ENCODE measurements at places on chromosomes 4 and X.
A peak's percentile ranks its signal among the peaks of the same experiment; 100 is the strongest.

DNA sequence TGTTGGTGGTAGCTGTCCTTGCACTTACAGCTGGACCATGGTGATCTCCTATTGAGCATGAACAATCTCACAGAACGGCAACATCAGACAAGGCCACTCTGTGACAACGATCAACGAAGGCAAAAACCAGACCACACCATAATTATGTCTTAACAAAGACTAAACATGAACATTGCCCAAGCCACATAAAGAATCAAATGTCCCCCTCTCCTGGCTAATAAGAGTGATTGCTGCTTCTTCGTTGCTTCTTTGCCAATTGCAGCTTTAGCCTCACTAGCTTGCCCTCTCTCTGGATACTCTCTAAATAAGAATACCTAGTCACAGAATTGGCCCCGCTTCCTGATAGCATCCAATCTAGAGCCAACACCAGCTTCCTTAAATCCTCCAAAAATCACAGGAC lies 41.5 kb upstream of the PGRMC1 start:
- DNase-seq: no peak

- DNase-seq: no peak
Measured at GRCh38 chr4:173191623-173192041, 23.0 kb downstream of the GALNT7 start.

DNA sequence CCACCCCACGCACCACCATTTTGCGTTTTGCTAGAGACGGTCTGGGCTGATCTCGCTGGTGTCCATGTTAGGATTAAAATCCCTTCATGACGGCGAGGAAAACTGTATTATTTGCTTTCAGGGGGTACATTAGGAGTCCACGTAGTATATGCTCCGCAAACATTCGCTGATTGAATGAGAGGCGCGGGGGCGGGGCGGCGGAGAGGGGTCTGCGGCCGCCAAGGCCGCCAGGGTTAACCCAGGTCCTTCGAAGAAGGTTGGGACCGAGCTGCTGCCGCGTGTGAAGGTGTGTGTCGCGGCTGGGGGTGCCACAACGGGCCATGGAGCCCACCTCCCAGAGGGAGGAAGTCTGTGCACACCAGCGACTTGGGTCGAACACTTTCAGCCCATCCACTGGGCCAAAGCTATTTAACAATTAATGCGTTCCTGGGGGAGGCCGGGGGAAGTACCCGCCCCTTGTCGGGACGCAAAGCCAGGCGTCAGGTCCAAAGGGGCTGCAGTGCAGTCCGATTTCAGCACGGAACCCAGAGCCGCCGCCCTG lies 6.4 kb upstream of the PITX2 start:
- DNase-seq: no peak

DNA sequence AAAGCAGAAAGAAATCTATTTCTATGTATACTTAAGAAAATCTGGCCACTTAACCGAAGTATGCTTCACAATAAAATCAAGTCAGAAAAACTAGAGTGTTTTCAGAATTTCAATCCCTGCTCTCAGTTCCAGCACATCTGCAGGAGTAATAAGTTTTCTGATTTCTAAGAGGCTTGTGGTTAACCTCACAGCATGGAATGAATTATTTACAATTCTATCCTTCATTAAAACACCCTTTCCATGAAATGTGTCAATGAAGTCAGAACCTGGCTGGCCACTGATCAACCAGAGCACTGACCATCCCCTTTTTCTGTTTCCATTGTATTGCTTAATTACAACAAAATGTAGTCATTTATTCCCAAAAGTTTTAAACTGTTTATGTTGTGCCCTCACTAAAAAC lies 781.4 kb upstream of the INTU start:
- peak; percentile 75 for DNase-seq

DNA sequence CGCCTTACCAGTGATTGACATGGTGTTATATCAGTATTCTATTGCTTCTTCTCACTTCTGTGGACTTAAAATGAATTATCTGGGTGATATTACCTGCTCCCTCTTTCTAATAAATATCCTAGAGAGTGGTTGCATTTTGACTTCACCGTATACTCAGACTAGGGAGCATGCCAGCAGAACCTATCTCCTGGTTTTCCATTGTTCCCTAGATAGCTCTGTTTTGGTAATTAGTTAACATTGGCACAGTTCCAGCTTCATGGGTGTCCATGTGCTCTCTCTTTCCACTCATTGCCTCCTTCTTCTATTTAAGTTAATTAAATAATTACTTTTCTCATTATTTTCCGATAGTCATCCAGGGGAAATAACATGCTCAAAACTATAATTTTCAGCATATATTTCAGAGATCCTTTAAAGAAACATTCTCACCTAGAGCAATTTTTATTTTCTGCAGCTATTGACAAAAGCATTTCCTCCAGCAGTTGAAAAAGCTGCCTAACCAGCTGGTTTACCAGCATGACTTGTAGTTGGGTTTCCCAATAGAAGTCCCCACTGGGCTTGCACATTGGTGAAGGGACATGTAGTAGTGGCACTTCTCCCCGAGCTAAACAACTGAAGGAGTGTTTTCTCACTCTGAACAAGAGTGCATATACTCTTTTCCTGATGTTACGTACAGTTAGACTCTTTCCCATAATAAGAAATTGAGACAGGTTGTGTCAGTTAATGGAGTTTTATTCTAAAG lies 27.9 kb upstream of the PAPSS1 start:
- no peak for DNase-seq

GRCh38 chr4:142377342-142378091 lies 468.6 kb downstream of the INPP4B start:
- DNase-seq: no peak

DNA sequence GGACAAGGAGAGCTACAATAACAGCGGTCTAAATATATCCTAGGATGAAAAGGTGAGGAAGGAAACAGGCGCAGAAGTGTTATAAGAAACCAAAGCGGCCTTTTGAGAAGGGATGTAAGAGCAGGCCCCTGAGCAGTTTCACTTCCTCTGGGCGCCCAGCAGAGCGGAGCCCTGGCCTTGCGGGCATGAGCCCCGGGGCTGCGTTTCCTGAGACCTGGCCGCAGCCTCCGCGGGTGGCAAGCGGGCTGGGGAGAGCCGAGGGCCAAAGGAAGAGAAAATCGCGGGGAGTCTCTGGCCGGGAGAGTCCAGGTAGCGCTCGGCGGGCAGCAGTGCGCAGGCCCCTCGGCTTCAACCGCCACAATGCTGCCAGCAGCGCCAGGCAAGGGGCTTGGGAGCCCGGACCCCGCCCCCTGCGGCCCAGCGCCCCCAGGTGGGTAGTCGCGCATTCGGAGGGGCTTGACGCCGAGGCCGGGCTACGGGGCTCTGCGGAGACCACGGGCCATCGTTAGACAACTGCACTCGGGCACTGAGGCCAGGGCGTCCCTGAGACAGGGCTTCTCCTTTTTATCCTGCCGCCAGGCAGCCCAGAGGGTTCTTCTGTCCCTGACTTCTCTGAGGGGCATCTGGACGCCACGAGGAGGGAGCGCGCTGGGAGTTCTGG lies at the start of gene BANK1:
Gene BANK1, plus strand, starts transcription at position 210 of the 661 bp plus-strand sequence. Its CDS starts 151 bp downstream, at position 361.
- no peak for DNase-seq

DNA sequence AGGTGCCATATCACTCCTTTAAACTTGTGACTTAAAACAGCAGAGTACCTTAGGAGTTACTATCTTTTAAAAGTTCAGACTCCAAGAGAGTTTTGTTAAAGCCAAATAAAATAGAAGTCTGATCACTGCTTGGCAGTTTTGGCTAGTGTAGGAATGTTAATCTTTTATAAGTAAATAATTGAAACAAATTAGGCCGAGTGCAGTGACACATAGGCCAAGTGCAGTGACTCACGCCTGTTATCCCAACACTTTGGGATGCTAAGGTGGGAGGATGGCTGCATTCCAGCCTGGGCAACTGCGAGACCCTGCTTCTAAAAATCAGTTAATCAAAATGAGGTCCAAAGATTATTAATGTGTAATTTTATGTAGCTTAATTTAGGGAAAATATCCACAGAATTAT lies 37.2 kb downstream of the WDR44 start:
- DNase-seq: no peak

- no peak for DNase-seq
Measured at GRCh38 chr4:17510582-17510981, 1.3 kb downstream of the QDPR start.

DNA sequence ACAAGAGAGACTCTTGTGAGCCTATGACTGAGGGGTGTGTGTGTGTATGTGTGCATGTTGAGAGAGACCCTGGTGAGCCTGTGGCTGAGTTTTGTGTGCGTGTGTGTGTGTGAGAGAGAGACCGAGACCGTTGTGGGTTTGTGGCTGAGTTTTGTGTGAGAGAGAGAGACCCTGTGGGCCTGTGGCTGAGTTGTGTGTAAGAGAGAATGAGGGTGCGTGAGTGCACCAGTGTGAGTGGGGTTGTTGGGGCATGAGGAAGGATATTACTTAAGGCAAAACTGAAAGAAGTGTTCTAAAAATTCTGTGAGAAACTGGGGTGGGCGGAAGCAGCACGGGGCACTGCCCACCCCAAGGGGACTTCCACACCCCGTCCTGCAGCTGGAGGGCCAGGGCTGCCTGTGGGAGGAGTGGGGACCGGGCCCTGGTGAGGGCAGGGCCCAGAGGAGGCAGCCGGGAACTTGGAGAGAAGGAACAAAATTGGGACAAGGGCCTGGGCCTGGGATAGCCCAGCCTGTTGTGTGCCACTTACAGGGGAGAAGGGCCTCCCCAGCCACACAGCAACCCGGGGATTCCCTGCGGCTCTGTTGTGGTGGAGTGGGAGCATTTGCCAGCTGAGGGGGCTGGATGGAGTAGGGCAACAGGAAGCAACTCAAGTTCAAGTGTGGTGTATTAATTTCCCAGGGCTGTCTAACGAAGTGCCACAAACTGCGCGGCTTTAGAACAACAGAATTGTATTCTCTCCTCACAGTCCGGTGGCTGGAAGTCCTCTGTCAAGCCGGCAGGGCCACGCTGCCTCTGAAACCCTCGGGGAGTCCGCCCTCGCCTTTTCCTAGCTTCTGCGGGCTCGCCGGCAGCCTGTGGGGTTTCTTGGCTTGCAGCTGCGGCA lies 22.1 kb downstream of the TMEM131L start:
- no peak for DNase-seq

GRCh38 chr4:90215286-90215685 lies 88.1 kb downstream of the CCSER1 start:
- DNase-seq: no peak

GRCh38 chr4:19494961-19495360 lies 756.7 kb upstream of the SLIT2 start:
- no peak for DNase-seq

DNA sequence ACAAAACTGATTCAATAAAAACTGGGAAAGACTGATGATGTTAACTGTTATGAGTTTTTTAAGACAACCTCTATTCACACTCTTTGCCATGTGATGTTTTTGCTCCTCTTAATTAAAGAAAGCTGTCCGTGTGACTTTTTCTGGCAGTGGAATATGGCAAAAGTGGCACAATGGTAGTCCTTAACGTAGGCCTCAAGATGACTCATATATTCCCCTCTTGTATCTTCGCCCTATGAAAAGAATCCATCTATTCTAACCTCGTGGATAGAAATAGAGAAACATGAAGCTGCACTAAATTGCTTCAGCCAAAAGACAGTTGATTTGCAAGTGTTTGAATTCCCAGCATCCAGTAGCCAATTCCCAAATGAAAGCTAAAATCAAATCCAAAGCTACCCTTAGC lies 603.8 kb upstream of the PCDH7 start:
- DNase-seq: no peak

GRCh38 chr4:39970671-39971640 lies 6.8 kb downstream of the PDS5A start:
- no peak for DNase-seq

- no peak for DNase-seq
Measured at GRCh38 chrX:786441-786881, 155.9 kb downstream of the SHOX start.

- no peak for DNase-seq
Measured at GRCh38 chrX:131703646-131704045, 159.8 kb downstream of the OR13H1 start.

DNA sequence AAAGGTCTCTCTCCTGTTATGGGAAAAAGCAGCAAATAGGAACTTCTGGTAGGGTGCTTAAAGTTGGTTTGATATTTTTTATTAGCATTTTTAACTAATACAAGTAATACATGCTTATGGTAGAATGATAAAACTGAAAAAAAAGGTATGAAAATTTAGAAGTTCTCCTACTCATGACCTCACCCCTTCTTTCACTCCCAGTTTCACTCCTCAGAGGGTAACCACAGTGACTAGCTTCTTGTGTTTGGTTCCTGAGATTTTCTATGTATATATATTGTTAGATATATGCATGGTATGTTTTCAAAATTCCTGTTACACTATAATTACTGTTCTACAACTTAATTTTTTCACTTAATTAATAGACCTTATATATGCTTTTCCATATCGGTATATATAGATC lies 66.5 kb downstream of the AR start:
- DNase-seq: no peak

- no peak for DNase-seq
Measured at GRCh38 chr4:122591196-122591595, 29.7 kb downstream of the IL21 start.
